ENCODE measurements at places on chromosomes 2 and 18. TPM values are rescaled to one million over a fixed set of nuclear protein-coding genes. Genes with fewer than 3 reads are reported as not detected.

The ASAP2 gene
- 10.1 TPM for total RNA-seq

DNA sequence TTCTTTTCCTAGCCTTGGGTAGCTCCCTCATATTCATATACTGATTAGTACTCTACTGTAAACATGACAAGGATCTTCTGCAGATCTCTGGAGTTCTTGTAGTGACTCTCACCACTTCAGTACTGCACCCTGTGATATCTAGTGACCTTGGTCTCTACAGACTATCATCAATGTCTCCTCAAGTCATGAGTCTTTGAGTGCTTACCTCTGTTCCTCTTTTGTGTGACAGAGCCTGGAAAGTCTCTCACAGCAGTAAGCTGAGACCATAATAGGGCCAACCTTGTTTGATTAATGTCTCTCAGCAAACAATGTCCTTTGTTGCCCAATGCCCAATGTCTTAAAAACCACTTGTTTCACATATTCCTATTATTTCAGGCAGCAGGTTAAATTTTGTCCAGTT, 34.2 kb upstream of the BAZ2B start:
- DNase-seq, result no peak

DNA sequence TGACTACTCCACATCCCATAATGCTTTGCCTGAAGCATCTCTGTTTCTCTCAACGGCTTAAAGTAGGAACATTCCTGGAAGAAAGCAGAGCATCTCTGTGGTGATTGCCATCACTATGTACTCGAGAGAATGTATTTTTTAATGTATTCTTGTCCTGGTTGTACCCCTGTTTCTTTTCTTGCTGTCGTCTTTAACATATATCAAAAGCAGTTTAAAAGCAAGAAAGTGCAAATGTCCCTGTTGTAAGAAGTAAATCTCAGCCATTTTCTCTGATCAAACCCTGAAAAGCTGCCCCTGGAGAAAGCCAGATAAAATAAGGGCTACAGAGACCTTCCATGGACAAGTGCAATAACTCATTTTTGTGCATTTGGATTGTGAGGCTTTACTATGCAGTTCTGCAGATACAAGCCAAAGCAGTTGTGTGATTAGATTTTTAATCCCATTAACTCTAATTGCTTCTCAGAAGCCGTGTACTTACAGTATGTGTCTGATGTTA, 70.8 kb downstream of the XIRP2 start:
- no peak for DNase-seq

GRCh38 chr2:219123356-219124135, 37.1 kb downstream of the NHEJ1 start:
- DNase-seq, result no peak

DNA sequence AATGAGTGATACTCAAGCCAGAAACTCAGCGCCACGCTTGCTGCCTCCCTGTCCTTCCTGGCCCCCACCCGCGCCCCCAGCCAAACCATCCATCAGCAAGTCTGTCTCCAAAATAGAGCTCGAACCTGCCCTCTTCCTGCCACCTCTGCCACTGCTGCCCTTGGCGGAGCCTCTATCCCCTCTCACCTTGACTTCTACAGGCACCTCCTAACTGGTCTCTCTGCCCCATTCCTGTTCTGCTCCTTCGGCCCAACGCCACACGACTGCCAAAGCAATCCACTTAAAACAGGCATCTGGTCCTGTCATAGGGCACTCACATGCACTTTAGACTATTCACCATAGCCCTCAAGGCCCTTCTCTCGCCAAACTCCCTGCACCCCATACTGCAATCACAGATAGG, 210.3 kb upstream of the SMAD2 start:
- peak; percentile 41 for DNase-seq

The MAPK4 gene
- 28.8 TPM for total RNA-seq

- no peak for DNase-seq
Observed at GRCh38 chr2:172571245-172571644, 15.4 kb downstream of the PDK1 start.

Measured in left ventricle myocardium superior (tissue), 1 donor.